Stimulated activated CD4-positive, alpha-beta T cell treated with anti-CD3 and anti-CD28 coated beads, Interleukin-12 subunit alpha, Interleukin-12 subunit beta, amount 100 ng/mL, for 4 hours (primary cell): ENCODE measurements at places on chromosomes 2 and 18.

DNA sequence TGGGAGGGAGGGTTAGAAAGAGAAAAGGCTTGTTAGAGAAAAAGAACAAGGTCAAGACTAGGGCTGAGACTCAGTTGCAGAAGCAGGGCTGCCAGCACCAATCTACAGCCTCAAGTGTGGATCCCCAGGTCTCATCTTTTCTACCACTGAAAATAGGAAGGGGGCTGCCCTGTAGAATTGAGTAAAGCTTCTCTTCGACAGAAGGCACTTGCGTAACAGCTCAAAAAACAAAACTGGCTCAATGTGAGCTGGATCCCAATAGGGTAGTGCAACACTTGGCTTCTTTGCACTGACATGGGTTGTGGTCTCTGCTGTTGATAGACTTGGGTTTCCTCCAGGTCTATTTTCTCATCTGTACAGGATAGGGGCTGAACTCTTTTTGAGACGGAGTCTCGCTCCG lies 1.8 kb upstream of the MPV17 start:
- no peak for DNase-seq

GRCh38 chr18:456361-457139 lies 44.0 kb downstream of the COLEC12 start:
- no peak for DNase-seq

DNA sequence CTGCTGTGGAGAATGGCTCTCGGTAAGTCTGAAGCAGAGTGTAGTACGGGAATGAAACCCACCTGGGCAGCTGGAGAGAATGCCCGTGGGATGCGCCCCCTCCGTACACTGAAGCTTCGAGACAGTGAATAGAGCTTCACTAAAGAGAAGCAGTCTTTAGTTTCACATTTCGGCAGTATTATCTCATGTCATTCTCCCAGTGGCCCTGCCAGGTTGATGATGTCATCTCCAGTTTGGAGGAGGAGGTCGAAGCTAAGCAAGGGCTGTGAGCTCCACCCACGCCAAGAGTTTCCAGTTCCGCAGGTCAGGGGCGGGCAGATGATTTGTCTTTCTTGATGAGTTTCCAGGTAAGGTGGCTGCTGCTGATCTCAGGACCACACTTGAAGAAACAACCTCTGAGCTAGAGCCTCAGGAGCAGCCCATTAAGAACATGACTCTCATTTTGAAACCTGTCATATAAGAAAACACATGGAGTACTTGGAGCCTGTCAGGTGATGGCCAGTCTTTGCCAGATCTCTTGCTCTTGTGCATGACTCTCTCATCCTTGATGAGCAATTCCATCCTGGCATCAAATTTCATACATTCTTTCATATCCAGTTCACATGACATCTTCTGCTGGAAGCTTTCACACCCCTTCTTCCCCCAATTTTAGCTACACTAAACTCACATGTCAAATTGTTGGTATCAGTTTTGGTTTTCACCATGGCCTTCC lies 475.0 kb downstream of the RNF144A start:
- no peak for DNase-seq

- DNase-seq, result no peak
Observed at GRCh38 chr2:70514612-70515055, 39.0 kb downstream of the TGFA start.

- no peak for DNase-seq
Observed at GRCh38 chr18:28114472-28114871, 62.5 kb downstream of the CDH2 start.

GRCh38 chr2:131125195-131125757 lies 20.1 kb downstream of the PLEKHB2 start:
- no peak for DNase-seq

DNA sequence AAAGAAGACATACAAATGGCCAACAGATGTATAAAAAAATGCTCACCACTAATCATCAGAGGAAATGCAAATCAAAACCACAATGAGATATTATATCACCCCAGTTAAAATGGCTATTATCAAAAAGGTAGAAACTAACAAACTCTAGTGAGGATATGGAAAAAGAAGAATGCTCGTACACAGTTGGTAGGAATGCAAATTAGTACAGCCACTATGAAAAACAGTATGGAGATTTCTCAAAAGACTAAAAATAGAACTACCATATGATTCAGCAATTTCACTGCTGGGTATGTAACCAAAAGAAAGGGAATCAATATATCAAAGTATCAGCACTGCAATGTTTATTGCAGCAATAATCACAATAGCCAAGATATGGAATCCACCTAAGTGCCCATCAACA lies 519.3 kb upstream of the HNMT start:
- no peak for DNase-seq

DNA sequence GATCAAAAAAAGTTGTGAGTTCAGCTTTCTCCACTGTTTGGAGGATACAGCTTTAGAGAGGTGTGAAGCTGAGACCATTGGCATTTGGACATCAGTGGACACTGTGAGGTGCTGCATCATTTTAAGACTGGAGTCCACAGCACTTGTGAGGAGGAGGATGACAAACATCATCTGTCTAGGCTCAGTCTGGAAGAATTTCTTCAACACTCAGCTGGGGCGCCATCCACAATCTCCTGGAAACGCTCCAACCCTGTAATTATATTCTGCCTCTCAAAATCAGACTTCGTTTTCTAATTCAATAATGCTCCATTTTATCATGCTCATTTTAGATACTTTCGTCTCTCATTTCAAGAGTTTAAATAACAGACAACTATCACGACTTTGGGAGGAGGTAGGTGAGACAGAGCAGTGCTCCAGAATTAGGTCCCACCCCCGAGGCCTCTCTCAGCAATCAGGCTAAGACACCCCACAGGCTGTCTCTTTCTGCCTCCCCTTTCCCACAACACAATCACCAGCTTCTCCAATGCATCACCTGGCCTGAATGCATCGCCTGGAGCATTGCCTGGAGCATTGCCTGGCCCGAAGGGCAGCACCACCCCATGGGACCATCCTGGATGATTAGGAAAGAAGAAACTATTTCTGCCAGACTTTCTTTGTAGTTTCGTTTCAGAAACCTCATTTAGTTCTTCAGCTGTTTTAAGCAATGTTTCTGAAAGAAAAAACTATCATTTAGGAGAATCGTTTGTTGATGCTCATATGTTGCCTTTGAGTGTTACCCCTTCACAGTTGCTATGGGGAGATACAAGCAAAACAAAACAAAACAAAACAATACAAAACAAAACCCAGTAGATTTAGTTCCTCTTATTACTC lies 37.0 kb upstream of the DPP10 start:
- DNase-seq, result no peak

DNA sequence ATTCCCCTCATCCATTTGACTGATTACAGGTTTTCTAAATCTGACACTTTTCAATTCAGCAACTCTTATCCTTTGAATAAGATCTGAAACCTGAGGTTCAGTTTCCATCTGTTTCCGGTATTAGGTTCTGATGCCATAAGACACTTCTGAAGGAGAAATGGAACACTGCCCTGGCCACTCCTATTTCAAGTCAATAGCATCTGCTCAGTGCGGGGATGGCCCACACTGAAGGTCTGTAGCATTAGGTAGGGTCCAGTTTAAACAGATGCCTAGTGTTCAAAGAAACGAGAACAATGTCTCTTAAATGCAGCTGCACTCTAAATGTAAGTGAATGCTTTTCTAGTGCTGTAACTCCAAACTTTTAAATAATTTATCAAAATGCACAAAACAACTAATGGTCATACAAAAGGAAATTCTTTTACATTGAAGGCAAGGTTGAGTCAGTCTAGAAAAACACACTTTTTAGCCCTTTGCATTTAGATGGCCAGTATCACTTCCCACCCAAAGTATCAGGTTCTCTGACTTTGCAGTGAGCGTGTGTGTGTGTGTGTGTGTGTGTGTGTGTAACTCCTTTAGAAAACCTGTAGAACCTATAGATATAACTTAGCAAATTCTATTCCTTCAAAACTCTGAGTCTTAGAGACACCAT lies 78.2 kb downstream of the STK39 start:
- DNase-seq, result no peak

DNA sequence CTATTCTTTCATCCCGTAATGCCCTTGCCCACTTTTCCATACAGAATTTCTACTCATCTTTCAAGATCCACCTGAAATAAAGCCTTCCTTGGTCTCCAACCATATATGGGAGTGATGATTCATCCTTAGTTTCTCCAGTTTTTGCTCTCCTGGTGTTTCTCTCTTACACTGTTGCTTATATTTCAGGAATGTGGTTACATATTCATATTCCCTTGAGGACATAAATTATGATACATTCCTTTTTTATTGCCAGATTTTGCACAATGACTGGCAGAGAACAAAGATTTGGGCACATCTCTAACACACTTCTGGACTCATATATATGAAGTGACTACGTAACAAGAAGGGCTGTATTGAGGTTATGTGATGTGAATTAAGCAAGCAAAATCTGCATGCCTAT lies 1573.4 kb upstream of the NXPH2 start:
- no peak for DNase-seq

DNA sequence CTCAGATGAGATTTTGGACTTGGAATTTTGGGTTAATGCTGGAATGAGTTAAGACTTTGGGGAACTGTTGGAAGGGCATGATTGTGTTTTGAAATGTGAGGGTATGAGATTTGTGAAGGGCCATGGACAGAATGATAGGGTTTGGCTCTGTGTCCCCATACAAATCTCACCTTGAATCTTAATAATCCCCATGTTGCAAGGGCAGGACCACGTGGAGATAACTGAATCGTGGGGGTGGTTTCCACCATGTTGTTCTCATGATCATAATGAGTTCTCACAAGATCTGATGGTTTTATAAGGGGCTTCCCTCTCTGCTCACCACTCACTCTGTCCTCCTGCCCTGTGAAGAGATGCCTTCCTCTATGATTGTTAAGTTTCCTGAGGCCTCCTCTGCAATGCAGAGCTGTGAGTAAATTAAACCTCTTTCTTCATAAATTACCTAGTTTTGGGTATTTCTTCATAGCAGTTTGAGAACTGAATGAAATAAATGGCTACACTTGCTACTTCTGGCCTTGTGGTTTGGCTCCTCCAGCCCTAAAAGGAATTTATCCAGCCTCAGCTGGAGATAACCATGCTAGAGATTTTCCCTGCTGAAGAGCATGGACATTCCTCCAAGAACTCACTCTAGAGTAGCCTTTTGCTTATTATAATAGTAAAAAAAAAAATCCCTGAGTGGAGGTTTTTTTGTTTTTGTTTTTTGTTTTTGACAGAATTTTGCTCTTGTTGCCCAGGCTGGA lies 144.3 kb upstream of the TFPI start:
- no peak for DNase-seq

- DNase-seq, result no peak
Observed at GRCh38 chr2:208278549-208278948, 12.5 kb downstream of the PIKFYVE start.

DNA sequence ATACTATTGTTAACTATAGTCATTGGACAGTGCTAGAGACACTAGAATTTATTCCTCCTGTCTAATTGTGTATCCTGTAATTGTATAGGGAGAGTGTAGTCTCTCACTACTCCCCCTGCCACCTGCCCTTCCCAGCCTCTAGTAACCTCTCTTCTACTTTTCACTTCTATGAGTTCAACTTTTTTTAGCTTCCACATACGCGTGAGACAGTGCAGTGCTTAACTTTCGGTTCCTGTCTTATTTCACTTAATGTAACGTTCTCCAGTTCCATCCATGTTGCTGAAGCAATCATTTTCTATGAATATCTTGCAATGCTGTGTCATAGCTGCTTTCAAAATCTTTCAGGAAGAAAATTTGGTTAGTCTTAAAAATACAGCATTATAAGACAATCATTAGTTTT lies 22.8 kb upstream of the RUFY4 start:
- DNase-seq, result no peak

DNA sequence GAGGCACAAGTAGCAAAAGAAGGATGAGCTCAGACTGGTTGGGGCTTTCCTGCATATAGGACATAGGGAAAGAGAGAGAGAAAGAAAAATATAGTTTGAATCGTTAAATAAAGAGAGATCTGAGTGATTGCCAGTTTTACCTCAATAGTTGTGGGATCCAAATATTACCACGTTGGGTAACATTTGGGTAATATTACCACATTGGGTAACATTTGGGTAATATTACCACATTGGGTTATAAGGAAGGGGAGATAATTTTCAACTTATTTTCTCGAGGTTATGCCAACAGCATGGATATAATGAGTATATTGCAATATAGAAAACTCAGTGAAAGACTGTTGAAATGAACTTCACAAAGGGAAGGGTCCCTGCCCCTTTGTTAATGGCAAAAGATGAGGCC lies 20.7 kb downstream of the SP140 start:
- no peak for DNase-seq

GRCh38 chr18:22703883-22704585 lies 229.1 kb upstream of the RBBP8 start:
- no peak for DNase-seq

- no peak for DNase-seq
Observed at GRCh38 chr2:120995656-120996190, 260.1 kb downstream of the GLI2 start.
